Spleen (tissue), 13 donors: ENCODE measurements at places on chromosomes 4 and X. TPM values are rescaled to one million over a fixed set of nuclear protein-coding genes. Genes with fewer than 3 reads are reported as not detected.

DNA sequence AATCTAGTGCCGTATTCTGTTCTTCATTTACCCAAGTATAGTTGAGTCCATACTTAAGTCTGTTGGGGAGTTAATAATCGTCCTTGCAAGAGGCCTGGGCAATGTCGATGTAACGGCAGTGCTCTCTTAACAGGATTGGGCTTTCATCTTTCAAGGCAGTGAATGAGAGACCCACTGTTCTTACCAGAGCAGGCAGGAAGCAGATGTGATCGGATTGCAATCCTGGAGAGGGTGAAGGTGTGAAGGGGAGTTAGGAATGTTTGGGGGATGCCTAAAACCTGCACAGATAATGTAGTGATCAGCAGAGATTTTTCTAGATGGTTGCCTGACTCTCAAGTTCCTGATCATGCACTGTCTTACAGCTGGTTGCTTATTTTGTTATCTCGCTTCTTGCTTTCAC is 308.4 kb downstream of the AFF2 start:
- no peak for DNase-seq

DNA sequence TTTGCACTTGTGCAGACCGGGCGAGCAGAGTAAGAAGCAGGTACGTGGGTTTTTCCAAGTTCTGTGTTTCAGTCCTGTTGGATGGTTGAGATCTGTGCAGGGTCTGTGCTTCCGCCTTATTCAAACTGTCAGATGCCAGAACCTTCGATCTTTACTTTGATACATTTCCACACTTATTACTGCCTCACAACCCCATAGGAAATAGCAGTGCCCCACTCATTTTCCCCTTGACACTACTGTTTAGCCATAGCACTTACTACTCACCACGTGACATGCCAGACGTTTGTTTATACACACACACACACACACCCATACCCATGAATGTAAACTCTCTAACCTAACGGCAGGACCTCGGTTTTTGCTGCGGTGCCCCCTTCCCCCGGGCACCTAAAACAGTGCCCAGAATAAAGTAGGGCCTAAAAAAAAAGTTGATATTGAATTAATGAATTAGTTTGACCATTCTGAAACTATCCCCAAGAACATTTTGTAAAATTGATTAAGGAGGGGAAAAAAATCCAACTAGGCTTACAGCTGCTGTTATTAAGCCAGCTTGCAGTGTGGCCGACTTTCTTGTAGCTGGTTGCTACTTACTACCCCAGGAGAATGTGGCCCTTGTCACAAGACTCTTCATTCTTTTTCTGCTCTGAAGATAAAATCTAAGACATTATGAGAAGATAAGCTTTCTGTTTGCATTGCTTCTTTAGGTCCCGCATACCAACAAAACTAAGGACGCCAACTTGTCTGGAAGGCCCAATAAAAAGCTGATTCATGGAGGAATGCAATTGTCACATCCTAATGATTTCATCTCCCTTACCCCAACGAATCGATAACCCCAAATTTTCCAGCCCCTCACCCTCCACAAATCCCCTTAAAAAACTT is 704 bp upstream of the SEPSECS start:
- no peak for DNase-seq

GRCh38 chr4:79292008-79292407 is 33.9 kb downstream of the NAA11 start:
- no peak for DNase-seq

GRCh38 chrX:153411988-153412574 is 809 bp downstream of the ZFP92 start:
- DNase-seq: peak; percentile 74

DNA sequence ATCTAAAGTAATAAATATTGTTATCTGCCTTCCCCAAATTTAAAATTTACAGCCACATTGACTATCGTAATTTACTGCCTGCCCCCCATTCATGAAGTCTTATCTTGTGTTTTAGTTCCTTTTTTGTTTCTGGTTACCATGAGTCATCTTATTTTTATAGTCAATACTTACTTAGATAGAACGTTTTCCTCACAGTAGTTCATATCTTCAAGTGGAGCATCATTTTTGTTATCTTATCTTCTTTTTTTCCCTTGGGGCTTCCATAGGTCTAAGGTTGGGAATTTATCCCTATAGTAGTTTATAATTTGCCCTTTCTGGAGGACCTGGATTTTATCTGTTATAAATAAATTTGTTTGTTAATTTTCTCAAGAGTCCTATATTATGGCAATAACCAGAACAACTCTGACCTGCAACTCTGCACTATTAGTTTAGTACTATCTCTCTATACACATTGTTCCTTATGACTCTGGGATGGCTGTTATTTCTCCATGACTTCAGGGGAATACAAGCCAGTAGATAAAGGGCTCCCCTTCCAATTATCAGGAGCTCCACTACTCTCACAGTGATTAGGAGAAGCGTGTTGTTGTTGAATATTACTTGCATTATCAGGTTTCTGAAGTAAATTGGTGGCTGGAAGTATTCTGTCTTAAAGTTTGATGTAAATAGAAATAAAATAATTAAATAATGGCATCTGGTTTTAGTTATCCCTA is 330.6 kb downstream of the GALNTL6 start:
- DNase-seq: no peak

DNA sequence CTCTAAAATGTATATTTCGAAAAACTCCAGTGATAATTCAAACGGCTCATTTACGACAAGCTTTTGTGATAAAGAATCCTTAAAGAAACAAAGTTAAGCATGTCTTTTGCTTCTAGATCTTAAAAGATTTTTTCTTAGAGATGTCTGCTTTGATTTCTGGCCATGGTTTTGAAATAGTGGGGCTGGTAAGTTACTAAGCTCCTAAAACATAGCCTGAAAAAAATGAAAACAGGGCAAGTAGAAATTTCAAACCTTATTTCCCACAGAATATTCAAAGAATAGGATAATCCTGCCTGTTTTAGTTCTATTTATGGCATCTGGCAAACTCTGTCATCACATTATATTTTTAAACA is 318.3 kb downstream of the ARHGAP24 start:
- no peak for DNase-seq

DNA sequence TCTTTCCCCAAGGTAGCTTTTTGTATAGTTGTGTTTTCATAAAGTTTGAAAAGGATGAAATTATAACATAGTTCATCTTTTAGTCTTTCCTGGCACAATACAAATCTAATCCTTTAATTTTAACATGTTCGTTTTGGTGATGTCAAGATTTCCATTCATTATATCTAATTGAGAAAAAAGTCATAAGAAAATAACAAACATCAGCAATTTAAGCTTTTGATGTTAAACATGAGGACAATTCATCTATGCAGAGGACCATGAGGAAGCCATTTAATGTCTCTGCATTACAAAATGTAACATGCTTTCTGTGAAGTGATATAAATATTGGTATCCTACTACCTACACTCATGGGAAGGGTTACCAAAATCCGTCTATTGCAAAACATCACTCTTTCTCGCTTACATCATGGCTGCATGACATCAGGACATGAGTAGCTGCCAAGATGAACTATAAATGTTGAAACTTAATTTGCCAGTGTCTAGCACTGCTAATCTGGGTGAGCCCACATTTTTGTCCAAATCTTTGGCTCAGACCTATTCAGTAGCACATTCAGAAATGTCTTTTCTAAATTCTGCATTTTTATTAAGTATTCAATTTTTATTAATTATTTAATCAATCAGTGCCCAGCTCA is 9.5 kb downstream of the EPGN start:
- DNase-seq: no peak

GRCh38 chr4:82473621-82474164 is 43.3 kb downstream of the ENOPH1 start:
- DNase-seq: no peak

GRCh38 chrX:10755439-10756334 is 135.3 kb upstream of the MID1 start:
- DNase-seq: no peak

DNA sequence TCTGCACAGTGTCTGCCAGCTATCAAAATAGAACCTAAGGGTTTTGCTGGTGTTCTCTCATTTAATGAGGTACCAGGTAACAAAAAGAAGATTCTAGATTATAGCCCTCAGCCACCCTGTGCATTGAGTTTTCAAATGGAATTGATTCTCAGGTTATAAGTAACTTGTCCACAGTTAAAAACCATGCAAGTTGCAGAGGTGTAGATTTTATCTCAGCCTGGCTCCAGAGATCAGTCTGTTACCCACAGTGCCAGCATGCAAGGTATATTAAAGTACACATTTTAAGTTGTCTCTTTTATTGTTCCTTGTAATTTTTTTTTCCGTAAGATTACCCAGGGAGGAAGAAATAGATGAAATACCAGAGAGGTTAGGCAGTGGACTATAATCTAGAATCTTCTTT is 59.7 kb downstream of the RAPGEF2 start:
- DNase-seq: no peak

- no peak for DNase-seq
These were observed 216.3 kb downstream of the HHIP start for GRCh38 chr4:144862210-144862609.

GRCh38 chrX:37424000-37424429 is 74.9 kb downstream of the PRRG1 start:
- no peak for DNase-seq

- no peak for DNase-seq
These were observed 12.2 kb upstream of the AMOT start for GRCh38 chrX:112852851-112853250.

DNA sequence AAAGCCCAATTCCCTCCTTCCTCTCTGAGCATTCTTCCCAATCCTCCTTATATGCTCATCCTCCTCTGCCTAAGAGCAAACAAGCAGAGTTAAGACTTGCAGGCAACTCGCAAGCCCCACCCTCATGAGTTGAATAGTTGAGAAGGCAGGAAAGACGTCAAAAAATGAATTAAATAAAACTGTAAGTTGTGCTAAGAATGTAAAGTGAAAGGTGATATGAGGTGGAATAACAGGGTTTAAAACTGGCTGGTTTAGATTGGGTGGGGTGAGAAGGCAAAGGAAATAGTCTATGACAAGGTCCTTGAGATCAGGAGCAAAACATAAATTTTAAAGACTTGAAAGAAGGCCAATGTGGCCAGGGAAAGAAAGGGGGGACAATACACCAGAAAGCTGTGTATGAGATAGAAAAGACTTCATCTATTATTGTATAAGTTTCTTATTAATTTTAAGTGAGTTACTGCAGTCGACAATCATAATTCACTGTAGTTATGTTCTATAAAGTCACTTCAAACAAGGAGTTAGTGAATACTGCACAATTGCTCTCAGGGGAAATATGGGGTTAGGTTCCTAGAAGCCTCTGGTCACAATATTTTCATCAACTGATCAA is 124.9 kb downstream of the RELL1 start:
- DNase-seq: no peak

DNA sequence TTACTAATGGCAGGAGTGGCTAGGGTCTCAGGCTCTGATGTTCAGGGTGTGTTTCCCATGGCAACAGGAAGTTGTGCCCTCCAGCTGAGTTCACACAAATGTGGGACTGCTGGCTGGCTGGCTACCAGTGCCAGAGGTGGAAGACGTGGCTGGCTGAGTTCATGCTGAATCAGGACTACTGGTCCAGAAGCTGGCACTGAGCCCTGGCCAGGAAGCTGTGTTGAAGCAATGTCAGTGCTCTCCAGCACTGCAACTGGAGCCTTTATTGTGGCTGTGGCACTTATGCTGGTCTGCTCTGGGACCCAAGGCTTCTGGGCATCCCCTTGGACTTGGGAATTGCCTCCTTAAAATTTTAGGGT is 42.0 kb upstream of the ZXDA start:
- DNase-seq: peak; percentile 82

DNA sequence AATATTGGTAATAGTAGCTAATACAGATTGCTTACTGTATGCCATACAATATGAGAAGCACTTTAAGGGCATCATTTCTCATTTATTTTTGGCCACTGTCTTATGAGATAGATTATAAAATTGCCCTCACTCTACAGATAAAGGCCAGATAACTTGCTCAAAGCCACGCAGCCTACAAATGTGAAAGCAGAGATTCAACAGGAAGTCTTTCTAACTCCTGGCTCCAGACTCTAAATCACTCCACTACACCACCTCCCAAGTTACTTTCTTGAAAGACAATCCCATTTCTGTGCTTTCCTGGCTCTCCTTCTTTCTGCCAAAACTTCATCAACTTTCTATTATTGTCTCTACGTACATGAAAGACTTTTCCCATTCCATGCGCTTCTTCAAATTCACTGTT is 194.7 kb downstream of the FBXO8 start:
- DNase-seq: no peak

DNA sequence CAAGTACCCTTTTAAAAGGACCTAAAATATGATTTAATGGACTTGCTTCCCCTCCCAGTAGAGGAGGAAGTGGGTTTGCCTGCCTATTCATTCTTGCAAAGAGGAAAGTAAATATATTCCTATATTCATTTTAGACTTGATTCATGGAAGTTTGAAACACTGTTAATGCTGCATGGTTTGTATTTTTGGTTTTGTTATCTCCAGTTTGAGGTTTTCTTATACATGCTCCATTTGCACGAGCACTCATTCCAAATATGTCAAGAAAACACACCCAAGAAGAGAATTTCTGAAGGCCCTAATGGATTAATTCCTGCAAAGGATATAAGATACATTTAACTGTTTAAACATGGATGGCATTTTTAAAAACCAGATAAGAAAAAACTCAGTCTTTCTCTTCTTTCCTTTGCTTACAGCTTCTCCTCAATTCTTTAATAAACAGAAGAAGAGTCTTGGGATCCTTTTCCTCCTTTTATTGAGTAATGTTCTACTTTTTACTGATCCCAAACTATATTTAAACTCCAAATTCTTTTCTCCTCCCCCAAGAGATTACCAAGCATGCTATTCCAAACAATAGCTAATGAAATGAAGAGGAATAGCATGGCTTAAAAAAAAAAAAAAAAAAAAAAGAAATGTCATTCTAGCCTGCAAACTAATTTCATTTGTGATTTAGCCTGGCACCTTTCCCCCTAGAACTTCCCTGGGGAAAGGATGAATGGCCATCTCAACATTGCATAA is 54.6 kb upstream of the LDB2 start:
- DNase-seq: no peak

DNA sequence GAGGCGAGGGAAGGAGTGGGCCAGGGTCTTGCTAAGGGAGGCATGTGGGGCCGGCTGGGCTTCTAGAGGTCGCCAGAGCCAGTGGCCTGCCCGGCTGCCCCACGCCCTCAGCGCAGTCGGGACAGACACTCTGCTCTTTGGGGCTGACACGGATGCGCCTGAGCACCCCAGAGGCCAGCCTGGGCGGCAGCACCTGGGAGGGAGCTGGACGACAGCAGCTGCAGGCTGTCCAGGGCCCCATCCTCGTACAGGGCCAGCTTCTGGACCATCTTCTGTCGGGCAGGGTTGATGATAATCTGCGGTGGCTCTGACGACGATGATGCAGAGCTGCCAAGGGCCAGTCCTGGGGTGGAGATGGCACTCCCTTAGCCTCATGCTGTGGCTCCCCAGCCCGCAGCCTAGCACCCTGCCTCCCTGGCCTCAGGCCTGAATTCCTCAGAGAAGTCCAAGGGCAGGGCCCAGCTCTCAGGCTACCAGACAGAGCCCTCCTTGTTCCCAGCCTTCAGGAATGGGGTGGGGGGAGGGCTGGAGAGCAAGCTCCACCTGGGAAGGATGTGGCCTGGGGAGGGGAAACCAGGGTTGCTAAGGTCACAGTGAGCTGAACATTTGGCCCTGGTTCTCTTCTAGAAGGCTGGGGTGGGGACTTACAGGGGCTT is 7.2 kb downstream of the IRAK1 start:
- DNase-seq: no peak

Gene SULT1E1
- not detected for total RNA-seq

Gene RELL1
- total RNA-seq: 30.0 TPM

Gene NR0B1
- total RNA-seq: not detected

Gene AREG
- 0.57 TPM for total RNA-seq

Gene PAK3
- total RNA-seq: 3.9 TPM

Gene PCDH7
- total RNA-seq: 38.7 TPM

Gene ZFP92
- 3.4 TPM for total RNA-seq

Gene MYOZ2
- 0.35 TPM for total RNA-seq

Gene GYPB
- total RNA-seq: 1.5 TPM

Gene WDR44
- total RNA-seq: 18.7 TPM
